Mucosa of descending colon (tissue), 3 donors: ENCODE measurements at places on chromosomes 7 and 10.

- DNase-seq, result no peak
These were observed 183.8 kb downstream of the CTTNBP2 start for GRCh38 chr7:117689406-117689805.

- no peak for DNase-seq
These were observed 31.9 kb downstream of the SLC26A4 start for GRCh38 chr7:107692501-107692900.

DNA sequence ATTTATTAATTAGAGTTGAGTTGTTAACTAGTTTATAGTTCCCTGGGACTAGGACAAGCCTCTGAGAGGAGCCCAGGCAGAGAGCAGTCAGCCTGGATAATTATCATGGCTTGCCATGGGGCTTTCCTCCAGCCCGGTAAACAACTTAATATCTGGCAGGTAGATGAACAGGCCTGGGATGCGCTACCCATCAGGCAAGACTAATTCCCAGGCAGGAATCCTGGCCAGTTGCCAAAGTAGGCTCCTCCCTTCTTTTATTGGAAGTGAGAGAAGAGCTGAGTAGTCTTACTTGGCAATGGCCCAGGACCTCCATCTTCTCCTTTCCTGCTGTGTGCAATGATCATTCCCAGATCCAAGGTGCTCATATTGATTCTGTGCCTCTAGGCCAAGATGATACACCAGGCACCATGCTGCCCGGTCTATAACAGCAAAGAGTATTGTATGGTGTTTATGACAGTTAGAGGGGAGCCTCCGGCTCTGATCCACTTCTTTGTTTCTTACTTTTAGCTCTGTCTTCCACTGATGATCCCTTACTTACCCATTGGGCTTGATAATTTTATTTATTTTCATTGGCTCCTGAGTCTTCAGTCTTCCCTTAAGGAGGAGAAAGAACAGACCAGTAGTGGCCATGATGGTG, 408.7 kb downstream of the REEP3 start:
- DNase-seq, result peak; percentile 3

DNA sequence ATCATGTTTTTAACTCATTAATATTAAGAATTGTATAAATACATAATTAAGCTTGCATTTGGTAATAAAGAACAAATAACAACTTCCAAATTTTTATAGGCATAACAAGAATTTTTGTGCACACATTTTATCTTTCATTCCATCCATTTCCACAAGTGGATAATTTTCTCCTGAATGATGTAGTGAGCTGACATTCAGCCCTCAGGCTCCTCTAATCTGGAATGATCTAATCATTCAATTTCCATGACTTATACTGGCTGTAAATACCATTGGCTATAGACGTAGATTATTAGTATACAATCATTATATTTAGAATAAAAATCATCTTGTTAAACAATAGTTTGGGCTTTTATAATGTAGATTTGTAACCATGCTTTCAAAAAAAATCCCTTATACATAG, 287.2 kb upstream of the GHITM start:
- DNase-seq, result no peak

DNA sequence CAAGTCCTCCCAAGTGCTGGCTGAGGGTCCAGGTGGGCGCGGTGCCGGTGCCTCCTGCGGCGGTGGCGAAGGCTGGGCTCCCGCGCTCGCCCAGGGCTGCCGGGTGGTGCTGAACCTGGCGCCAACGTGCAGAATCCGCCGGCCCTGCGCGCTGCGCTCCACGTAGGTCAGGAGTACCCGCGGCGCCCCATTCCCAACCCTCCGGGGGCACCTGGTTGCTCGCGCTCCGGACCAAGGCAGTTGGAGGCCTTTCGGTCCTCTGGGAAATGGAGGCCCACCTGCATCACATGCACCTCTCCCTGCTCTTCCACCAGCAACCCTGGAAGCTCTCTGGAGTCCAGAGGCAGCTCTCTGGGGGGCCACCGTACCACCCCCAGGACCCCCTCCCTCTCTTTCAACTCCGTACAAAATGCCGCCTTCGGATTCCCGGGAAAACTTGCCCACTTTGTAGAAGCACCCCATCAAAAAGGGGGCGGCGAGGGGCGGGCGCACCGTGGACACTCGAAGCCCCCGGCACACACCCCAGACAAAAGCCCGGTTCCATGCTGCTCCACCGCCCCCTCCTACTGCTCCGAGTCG, 745 bp downstream of the SLC16A9 start:
- peak; percentile 69 for DNase-seq

DNA sequence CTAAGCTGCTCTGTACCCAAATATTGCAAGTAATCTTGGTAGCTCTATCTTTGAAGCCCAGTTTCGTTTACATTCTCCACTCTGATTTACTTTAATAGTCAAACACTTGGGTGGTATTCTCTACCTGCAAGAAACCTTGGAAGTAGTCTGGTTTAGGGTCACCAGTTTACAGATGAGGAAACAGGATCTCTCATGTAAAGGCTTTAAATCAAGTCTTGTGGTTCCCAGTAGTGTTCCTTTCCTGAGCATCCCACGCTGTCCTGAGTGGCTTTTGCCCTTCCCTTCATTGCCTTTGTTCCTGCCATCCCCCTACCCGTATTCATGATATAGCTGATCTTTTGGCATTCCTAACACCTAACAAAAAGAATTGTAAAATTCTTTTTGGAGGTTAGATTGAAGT, 20.3 kb downstream of the EXOC4 start:
- no peak for DNase-seq

DNA sequence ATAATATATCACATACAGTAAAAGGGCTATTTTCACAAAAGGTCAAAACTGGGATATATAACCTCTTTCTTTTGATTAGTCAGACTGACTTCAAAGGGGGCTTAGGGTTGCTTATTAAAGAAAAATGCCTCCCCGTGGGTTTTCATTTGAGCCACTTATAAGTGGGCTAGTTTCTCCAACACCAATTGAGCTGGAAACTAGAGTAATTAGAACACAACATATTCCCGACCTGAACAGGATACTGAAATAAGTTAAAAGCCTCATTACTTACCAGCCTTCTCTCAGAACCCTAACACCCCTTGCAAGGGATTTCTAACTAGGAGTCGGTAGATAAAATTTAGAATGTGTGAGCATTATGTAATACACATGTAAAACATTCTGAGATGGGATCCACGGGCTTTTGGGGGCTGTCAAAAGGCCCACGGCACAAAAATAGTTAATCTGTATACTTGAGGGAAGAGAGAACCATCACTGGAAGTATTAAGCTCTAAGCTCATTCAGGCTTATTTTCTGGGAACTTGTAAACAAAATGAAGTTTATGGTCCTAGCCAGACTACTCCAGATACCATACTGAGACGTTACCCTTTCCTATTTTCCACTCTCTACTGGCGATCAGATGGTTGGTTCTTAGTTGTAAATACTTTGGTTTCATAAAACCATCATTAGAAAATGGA, 29.3 kb upstream of the KMT2E start:
- DNase-seq, result no peak

DNA sequence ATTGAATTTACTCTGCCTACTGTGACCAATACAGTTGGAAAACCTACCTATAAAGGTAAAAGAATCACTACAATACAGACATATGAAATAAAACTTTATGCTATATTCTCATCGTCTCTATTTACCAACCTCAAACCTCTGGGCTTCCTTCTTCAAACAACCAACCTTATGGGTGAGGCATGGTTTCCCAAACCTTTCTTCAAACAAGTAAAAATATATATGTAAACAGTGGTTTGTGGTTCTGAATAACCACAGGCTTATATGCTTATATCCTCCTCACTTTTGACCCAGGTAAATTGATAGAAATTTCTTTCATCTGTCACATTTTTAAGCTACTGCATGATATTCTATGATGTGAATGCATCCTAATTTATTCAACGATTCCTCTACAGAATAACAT, 103.6 kb downstream of the ITGB1 start:
- DNase-seq, result no peak

DNA sequence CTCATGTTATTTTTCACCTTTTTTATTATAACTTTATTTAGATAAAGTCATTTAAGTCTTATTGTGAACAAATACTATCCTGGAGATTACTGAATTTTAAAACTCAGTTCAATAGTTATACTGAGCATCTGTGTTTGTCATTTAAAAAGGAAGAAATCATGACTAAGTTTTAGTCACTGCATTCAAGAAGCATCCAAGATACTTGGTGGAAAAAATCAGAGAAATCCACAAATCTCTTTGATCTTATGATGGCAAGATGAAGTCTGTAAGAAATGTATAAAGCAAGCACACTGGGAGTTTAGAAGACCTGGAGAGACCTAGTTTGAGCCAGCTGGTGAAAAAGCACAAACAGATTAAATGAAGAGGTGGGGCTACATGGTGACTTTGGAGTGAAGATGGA, 529.8 kb upstream of the IGFBP3 start:
- no peak for DNase-seq
